Activated CD8-positive, alpha-beta memory T cell treated with anti-CD3 and anti-CD28 coated beads for 4 hours (primary cell): ENCODE measurements at places on chromosomes 3 and 15.

- no peak for DNase-seq
Observed at GRCh38 chr15:78623786-78624497, 3.1 kb upstream of the CHRNA3 start.

GRCh38 chr3:69329892-69330291 is 56.0 kb downstream of the FRMD4B start:
- DNase-seq: no peak

DNA sequence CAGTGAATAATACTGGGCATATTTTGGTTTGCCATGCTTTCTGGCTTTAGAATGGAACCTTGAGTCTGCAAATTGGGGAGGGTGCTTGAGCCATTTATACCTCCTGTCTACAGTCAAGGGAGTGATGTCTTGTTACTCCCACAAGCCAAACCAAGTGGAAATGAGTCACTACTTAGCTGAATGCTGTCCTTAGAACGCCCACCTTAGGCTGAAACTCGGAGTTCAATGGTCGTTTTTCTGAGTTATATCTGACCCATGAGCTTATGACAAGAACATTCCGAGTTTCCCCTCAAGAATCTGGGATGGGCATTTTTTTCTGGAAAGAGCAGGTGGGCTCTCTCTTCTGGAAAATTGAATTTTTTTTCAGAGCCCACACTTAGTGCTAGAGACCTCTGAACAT is 17.4 kb upstream of the CLDN18 start:
- no peak for DNase-seq

DNA sequence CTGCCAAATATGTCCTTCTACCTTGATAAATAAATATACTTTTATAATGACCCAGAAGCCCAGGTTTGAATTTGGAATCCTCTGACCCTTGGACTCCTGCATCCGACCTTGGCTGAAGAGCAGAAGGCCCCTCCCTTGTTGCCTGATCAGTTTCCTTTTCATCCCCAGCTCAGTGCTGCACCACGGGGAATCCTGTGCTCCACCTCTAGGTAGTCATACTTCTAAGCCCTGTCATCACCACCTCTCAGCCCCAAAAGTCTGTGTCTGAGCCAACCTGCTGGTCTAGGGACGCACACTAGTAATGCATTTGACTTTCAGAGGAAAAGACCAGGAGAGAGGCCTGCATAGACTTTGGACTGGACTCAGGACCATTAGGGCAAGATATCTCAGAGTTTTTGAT is 310.6 kb downstream of the NLGN1 start:
- no peak for DNase-seq

DNA sequence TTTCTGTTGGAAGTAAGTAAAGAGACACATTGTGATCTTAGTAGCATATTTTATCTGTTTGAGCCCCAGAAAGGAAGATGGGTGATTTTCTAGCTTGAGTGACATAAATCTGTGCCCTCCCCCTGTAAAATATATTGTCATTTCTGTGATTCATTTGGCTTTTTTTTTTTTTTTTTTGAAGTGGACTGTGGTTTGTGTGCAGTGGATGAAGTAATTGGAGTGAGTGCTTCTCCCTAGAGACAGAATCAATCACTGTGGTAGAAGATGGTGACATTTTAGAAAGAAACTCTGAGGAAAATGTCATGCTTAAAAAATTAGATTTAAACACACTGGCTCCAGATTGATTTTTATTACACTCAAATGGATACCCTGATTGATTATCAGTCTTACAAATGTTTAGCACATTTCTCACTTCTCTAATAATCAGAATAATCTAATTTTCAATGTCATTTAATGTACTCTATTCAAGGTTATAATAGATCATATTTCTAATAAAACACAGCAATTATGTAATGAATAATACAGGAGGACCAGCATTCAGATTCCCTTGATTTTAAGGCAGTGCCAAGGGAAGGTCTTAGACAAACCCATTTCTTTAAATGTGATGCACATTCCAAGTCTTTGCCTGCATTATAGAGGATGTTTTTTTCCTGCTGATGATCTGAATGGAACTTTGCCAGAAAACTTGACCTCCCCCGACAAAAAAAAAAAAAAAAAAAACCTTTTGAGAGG is 116.6 kb downstream of the TOP2B start:
- DNase-seq: no peak

DNA sequence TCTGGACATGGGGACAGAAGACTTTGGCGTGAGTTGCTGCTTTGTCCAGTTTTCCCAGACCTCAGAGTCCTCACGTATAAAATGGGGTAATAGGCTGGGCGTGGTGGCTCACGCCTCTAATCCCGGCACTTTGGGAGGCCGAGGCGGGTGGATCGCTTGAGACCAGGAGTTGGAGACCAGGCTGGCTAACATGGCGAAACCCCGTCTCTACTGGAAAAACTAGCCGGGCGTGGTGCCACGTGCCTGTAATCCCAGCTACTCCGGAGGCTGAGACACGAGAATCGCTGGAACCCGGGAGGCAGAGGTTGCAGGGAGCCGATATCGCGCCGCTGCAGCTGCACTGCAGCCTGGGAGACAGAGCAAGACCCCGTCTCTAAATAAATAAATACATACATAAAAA is 22.7 kb upstream of the IGF1R start:
- no peak for DNase-seq
